NCI-H748 treated with DMSO at 0.1 percent for 48 hours (cell line): ENCODE measurements at places on chromosomes 16 and 17.

DNA sequence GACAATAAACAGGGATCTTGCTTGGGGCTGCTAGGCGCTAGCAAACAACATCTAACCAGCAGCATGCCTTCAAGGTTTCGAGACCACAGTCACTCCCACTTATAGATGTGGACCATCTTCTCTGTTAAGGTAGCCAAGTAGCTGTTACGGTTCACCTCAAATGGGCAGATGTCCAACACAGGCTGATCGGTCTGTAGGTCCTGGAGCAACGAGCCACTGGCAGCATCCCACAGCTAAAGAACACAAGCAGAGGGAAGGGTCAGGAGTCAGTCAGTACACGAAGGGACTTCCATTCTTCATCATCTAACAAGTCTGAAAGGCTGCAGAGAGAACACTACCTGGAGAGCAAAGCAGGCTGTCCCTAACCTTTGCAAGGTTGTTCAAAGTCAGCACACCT, 16.9 kb upstream of the GLG1 start:
- DNase-seq: no peak

DNA sequence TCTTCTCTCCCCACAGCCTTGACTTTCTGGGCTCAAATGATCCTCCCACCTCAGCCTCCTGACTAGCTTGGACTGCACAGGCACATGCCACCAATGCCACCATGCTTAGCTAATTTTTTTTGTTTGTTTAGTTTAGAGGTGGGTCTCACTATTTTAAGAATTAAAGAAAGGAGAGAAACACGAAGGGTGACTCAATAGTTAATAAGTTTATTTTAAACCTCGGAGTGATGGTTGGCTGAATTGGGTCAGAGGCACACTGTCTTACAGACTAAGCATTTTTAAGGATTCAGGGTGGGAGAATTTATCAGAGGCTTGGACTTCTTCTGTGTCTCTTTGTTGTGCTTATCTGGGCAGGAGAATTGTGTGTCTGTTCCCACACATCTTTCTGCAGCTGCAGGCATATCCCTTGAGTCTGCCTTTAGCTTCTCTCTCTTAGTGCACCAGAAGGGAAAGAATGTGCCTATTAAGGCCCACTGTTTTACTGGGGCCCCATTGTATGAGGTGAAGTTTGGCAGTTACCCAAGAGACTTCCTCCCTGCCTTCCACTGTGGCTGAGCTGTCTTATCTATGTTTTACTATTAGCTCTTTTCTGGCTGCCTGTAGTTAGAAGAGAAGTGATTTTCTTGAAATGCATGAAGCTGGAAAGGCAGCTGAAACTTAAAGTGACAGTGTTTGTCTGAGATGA, 2172.0 kb downstream of the TP53TG3F start:
- no peak for DNase-seq

GRCh38 chr17:59846394-59847165, 46.2 kb downstream of the TUBD1 start:
- DNase-seq: peak; percentile 68

DNA sequence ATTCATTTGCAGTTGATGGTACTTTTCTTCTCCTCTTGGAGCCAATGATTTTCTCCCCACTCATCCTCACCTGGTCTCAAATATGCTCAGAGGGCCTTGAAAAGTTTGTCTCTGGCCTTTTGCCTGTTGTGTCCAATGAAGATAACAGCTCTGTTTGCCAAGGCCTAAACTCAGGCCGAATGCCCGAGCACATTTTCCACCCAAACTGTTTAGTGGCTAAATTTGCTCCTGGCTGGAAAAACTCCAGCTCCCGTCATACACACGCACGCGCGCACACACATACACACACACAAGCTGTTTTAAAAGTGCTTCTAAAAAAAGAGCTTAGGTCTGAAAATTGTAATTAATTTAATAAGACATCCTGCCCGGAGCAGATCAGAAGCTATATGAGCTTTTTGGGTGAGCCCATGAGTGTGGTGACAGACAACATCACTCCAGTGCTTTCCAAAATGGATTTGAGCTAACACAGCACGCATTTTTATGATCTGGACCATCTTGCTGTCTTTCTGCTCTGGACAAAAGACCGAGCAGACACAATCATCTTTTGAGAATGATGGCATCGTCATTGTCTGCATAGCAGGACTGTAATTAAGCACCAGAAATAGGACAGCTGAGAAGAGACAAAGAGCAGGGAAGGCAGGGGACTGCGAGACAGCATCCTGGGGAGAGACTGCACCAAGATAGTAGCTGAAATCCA, 48.9 kb downstream of the IRX6 start:
- no peak for DNase-seq

DNA sequence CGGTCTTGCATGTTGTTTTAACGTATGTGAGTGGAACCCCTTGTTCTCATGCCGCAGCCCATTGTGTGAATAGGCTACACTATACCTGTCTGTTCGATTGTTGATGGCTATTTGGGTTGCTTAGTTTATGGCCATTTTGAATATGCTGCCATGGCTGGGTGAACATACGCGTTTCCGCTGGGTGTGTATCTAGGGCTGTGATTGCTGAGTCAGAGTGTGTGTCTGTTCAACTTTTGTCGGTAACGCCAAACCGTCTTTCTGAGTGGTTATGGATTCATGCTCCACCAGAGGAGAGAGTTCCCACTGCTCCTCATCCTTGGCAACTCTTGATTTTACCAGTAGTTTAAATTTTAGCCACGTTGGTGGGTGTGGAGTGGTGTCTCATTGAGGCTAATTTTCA, 77.0 kb downstream of the METRNL start:
- DNase-seq: no peak

DNA sequence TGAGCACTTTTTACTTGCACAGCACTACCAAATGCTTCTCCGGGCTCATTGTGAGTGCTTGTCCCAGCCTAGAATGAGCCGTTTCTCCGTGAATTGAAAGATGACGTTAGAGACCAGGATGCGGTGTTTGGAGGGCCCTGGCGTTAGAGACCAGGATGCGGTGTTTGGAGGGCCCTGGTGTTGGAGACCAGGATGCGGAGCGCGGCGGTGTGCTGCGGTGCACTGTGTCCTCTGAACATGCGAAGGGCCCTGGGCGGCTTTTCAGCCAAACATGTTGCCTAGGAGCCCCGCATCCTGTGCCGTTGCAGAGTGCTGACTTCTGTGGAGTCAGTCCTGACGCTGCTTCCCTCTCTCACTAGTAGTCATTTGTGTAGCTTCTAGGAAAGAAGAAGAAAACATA, 42.7 kb downstream of the BANP start:
- DNase-seq: no peak

- DNase-seq: no peak
Measured at GRCh38 chr16:2739625-2740430, 12.6 kb upstream of the SRRM2 start.

DNA sequence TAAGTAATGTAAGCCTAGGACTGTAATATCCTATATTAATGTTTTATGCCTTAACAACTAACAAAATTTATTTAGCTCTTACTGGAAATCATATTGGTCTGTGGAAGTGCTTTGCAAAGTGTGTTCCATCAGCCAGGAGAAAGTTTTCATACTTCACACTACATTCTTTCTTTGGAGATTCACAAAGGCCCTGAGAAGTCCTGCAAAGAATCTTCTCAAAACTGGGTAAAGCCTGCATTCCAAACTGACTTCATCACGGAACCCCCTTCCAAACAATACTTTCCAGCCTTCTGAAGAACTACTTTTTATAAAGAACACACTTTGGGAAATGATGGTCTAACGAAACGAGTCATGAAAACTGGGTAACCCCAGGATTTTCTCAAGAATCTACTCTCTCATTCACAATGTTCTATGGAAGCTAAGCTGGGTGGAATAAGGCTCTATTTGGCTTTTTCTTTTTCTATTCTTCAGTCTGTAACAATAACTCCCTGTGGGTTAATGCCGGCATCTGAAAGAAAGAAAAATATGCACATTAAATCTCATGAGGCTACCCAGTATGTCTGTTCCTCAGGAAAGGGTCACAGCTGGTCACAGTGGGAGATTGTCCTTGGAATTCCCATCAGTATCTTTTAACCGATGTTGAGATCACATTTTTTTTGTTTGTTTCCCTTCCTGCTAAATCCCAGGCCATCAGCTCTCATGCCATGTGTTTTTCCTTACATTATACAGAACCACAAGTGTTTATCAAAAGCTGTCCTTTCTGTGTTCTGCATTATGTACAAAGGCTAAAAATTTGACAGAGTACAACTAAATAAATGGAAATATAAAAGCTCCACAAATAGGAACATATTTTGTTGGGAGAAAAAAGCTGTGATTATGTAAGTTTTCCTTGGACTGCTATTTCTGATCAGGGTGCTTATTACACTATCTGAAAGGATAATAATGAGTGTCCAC, 12.8 kb upstream of the AKAP1 start:
- no peak for DNase-seq

DNA sequence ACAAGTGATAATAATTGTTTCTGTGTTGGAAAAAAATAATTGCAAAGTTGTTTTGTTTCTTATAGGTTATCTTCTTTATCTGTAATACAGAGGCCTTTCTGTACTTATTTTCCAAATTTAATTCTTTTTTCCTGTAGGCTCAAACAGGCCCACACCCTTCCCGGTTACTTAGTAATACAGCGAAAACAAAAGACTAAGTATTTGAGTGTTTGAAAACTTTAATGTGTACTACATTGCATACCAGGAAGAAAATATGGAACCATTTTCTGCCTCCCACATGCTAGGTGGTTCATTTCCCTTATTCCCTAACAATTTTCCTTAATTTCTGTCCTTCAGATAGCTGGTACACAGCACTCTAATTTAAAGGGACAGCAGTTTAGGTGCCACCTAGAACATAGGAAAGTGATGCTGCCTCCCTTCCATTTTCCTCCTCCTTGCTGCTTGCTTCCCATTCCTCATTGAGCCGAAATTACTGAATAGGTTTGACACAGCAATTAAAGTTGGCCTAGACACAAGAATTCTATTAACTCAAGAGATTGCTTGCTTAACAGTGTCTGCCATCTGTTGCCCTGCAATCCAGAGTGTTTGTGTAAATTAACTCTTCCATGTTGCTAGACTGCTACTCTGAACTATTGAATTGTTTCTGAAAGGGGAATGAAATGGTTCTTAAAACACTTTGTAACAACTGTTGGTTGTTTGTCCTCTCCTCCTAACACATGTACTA, 24.2 kb downstream of the CYB5B start:
- no peak for DNase-seq

- no peak for DNase-seq
Measured at GRCh38 chr16:8853611-8854010, 15.2 kb downstream of the CARHSP1 start.

DNA sequence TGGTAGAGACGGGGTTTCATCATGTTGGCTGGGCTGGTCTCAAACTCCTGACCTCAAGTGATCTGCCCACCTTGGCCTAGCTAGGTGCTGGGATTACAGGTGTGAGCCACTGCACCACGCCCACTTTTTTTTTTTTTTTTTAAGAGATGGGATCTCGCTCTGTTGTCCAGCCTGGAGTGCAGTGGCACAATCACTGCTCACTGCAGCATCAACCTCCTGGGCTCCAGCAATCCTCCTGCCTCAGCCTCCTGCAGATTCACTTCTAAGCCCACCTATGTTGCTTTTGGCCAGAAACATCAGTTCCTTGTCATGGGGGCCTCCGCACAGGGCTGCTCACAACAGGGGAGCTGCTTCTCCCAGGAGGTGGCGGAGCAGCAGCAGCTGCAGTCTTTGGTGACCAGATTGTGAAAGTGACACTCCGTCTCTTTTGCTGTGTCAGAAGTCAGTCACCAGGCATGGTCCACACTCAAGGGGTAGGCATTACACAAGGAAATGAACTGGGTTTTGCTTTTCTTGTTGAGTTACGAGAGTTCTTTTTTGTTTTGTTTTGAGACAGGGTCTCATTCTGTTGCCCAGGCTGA, 4.5 kb upstream of the NME4 start:
- no peak for DNase-seq

GRCh38 chr17:76491271-76492122, 9.7 kb downstream of the RHBDF2 start:
- DNase-seq: no peak

DNA sequence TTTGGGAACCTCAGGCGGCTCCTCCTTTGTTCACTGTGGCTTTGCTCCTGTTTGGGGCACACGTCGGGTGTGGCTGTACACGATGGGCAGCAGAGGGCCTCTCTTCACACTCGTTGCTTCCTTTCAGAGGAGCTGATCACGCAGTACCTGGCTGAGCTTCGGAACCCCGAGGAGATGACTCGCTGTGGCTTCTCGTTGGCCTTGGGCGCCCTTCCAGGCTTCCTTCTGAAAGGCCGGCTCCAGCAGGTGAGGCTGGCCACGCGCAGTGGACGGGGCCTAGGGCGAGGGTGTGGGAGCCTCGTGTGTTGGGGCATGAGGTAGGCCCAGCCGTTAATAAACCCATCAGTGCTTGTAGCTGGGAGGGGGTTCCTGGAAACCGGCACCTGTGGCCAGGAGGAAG, 85.0 kb upstream of the ZNF750 start:
- no peak for DNase-seq

DNA sequence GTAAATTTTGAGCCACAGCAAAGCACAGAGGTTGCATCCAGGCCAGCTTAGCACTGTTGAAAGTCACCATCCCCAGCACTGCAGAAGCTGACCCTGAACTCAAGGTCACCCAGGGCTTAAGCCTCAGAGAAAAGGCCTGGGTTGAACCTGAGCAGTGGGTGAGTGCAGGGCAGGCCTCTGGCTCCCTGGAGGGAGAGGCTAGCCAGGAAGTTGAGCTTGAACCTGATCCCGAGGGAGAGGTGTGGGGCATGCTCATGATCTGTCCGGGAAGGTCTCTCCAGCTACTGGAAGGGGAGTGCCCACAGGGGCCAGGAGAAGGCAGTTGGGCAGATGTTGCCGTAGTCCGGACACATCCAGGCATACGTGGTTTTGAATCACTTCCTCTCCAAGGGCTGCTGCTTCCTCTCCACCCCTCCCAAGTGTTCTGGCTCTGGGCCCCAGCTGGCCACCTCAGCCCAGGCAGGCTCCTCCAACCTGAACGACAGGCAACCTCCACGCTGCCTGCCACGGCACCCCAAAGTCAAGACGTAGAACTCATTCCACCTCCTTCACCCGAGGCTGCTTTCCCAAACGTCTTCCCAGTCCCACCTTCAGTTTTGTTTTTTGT, 18.4 kb downstream of the CARHSP1 start:
- no peak for DNase-seq
